Panc1 (cell line): ENCODE measurements at places on chromosomes 1 and 21.

GRCh38 chr1:81068726-81069125 is 732.0 kb upstream of the ADGRL2 start:
- no peak for DNase-seq

DNA sequence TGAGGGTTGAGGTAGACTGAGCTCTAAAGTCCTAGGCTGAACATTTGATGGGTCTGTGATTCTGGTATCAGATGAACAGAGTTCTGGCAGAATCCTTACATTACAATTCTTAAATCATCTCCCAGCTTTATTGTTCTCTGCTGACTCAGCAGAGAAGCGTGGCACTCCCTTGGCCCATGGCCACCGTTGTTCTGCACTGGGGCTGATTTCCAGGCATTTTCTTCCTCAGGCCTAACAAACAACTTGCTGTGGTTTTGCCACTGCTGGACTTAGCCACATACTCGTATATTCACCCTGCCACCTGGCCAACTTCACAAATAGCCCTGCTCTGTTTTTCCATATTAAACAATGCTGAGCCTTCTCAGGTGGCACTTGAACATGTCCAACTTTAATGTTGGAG is 223.2 kb downstream of the TNR start:
- no peak for DNase-seq

GRCh38 chr1:9455487-9456234 is 83.6 kb upstream of the SLC25A33 start:
- DNase-seq = no peak

DNA sequence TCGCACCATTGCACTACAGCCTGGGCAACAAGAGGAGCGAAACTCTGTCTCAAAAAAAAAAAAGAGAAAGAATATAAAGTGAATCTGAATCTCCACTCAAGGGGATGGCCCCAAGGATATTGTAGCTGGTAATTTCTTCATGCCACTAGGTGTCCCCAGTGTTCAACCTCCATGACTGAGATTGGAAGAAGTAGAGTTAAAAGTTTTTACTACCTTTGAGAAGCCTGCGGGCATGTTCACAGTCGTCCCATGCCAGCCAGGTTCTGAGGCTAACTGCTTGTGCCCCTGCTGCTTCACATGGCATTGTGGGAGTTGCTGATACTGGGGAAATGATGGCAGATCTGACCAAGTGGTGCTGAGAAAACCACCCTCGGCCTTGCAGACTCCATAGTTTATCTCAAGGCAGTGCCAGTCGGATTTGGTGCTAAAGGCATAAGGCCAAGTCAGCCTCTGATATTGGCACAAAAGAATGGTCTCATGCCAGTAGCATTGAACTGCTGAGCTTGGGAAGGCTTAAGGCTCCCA is 10.8 kb upstream of the SHISA4 start:
- no peak for DNase-seq

- DNase-seq = no peak
Measured at GRCh38 chr1:81803431-81804110, 2.8 kb downstream of the ADGRL2 start.

DNA sequence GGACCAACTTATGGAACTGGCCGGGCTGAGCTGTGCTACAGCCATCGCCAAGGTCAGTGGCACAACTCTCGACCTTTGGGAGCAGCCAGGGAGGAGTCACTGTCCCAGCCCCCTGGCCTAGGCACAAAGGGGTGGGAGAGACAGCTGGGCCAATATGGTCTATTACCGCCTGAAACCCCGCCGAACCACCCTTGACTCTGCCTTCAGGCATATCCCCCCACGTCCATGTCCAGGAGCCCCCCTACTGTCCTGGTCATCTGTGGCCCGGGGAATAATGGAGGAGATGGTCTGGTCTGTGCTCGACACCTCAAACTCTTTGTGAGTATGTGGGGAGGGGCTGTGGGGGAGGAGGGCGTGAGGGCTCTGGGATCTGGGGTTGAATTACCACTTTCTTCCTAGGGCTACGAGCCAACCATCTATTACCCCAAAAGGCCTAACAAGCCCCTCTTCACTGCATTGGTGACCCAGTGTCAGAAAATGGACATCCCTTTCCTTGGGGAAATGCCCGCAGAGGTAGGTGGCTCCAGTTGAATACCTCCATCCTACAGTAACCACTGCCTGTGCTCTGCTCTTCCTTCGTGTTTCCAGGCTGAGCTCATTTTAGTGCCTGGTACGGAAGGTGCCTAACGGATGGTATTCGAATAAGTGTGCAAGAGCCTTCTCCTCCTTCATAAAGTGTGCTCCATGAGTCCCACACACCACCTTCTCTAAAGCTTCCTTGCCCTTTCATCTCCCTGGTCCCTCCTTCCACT is 758 bp downstream of the NAXE start:
- DNase-seq = no peak

DNA sequence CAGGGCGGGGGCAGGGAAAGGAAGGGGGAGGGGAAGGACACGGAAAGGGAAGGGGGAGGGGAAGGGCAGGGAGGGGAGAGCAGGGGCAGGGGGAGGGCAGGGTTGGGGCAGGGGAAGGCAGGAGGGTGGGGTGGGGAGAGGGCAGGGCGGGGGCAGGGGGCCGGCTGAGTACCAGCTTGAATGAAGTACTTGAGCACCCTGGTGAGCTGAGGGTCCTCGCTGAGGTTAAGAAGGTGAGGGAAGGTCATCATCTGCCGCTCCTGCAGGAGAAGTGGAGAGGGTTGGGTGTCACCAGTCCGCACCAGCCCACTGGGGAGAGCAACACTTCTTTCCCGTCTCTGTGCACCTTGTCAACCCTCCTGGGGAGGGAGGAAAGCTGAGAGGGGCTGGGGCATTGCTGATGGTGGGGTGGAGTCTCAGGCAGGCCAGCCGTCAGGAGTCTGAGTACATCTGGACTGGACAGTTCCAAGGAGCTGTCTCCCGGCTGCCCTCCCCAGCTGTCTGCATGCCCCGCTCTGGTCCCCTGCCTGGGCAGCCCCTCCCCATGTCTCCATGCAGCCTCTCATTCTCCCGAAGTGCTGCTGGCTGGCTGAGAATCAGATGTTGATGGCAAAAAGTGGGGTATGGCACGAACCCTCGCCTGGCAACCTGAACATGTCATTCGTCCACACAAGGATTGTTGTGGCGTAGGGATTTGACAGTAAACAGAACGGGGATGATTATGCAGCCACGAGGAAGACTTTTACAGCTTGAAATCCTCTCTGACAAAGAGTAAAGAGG is 70.0 kb downstream of the SCCPDH start:
- no peak for DNase-seq

DNA sequence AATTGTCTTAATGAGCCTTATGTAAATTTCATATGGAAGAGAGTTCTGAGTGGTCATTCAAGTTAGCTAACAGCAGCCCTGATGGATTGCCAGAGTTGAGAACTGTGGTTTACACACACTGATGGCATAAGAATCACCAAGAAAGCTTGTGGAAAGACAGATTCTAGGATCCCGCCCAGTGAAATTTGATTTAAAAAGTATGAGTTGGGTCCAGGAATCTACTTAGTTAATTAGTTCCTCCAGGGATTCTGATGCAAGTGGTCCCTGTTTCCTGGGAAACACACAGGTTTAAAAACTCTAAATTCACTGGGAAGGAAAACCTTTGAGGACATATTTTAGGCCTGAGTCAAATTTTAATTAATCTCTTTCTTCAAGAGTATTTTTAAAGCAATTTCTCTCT is 144.3 kb downstream of the NTPCR start:
- no peak for DNase-seq

DNA sequence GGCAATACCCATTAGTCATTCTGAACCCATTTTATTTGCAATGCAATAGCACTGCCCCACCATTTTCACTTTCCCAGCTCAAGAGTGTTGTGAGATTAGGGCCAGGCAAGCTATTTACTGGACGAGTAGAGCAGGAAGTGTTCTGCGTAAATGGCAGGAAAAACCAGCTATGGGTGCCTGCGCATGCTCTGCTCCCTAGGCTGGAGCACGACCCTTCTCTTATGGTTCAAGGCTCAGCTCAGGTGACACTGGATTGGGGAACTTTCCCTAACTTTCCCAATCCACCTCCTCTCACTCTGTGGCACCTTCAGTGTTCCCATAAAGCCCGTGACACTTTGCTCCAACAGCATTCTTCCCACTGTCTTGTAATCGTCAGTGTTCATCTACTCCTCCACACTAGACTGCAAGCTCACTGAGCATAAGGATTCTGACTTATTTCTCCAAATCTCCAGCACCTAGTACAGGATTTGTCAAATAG is 3.6 kb upstream of the MAN1A2 start:
- no peak for DNase-seq
